NCI-H526 (cell line): ENCODE measurements at places on chromosomes 2 and 18.

- no peak for DNase-seq
Observed at GRCh38 chr2:108960006-108960405, 29.0 kb downstream of the EDAR start.

DNA sequence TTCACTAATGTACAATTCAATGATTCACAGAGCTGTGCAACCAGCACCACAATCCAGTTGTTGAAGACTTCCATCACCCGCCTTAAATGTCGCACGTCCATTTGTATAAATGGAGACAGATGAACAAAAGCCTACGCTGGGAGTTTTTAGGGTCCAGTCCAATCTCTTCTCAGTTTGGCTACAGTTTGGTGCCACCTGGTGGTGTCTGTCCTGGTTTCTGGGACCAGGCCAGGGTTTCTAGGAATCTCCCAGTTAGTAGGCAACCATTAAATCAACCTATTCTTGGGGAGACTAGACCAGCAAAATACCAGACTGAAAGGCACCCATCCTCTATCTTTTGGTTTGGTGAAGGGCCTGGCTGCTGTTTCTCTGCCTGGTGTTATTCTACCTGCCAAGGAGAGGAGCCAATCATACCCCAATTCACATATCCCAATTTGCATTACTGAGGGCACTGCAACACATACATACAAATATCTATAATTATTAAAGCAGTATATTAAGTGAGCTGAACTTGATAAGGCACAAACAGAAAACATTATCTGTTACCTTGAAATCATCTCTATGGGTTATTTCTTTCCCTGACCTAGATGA, 3.2 kb upstream of the DDX1 start:
- peak; percentile 100 for DNase-seq

DNA sequence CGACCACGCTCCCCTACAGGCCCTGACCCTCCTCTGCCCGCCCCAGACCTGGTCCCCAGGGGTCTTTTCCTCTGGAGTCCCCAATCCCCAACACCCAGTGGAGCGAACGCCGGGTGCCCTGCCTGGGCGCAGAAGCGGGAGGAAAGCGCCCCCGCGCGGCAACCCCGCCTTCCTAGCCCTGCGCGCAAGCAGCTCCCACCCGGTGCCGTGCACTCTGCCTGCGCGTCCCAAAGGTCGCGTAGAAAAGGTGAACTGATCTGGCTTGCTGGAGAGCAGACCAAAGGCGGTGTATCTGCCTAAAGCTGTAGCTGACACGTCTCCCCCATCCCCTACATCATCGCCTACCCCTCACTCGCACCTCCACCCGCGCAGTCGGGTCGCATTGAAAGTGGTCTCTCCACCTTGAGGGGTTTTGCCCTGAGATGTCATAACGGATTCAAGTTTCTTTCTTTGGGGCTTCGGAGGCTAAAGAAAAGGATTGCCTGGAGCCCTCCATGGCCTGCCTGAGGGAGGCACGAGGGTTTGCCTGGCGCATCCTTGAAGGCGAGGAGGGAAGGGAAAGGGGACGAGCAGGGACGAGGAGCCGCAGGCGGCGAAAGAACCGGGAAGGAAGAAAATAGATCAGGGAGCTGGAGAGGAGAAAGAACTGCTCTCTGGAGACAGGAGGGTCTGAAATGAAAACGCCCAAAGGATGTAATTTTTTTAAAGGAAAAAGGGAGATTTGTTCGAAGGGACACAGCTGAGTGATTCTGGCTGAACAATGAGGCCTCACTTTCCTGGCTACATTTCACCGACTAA, 5.8 kb downstream of the GAD1 start:
- DNase-seq, result no peak

DNA sequence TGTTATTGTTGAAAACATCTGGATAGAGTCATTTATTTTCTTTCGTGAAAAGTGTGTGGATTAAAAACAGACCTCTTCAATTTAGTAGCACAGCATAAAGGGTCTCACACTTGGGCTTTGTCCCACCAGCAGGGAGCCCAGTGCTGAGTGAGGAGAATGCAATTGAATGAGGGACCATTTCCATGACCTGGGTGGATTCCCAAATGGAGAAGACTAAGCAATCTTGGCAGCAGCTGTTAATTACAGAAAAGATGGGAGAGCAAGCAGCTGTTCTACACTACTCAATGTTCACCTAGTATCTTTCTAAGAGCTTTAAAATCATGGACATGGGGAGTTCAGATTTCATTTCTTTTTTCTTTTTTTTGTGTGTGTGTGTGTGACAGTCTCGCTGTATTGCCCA, 121.8 kb upstream of the FN1 start:
- no peak for DNase-seq

DNA sequence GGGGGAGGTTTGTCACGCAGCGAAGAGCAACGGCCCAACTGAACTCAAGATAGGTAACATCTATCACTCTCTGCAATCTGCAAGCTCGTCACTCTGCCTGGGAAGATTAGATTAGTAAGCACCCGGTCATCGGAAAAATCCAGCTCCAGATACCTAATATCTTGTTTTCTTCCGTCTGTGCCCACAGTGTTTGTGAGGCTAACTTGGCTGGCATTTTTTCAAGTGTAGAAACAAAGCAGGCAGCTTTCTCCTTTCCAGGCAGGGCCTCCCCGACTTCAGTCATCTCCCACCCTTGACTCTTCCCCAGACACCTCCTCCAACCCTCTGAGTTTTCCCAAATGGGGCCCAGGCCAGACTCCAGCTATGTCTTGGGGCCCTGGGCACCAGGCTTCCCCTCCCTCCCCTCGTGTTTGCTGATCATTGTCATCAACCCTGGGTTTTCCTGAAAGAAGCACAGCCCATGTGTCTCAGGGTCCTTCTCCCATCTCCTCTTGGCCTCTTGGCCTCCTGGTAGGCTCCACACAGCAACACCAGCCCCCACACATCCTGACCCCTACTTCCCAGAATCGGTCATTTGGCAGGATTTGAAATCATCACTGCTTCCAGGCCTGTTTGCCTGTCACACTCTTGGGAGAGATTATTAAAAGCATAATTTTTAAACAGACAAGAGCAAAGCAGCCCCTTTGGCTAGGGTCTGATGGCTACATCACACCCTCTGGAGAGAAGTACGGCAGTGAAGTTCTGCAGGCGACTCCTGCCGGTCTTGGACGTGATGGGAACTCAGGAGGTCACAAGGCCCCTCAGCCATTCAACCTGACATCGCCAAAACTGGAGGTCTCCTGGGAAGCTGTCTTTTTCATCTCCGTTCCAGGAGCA, 144.9 kb upstream of the ID2 start:
- no peak for DNase-seq

DNA sequence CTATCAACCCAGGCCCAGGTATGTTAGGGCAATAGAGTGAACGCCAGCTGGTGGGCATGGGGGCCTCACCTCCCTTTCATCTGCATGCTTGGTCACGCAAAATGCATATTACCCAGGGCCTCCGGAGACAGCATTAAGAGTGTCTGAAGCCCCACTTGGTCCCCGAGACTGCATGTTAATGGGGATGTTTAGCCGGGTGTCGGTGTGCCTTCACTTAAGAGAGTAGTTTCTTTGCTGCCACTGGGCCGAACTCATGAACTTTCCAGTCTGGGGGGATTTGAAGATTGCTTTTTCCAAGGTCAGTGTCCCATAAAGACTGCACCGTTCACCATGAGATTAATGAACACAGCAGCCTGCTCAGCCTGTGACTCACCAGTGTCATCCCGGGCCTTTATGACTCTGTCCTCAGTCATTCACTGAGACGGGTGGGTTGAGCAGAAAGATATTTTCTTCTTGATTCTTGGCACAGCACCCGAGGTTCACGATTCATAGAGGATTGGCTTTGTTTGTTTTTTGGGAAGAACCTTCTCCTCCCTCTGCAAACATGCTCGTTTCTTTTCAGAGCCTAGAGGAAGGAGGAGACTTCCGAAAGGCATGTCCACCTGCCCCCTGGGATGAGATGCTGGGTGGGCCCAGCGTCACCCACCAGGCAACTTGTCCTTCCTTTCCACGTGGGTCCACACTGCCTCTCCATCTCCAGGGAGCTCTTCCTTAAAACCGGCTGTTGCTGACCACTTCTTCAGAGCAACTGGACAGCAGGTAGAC, 199.1 kb downstream of the GLI2 start:
- DNase-seq, result no peak

- DNase-seq, result peak; percentile 96
Observed at GRCh38 chr2:102848366-102848839, 86.6 kb downstream of the TMEM182 start.

DNA sequence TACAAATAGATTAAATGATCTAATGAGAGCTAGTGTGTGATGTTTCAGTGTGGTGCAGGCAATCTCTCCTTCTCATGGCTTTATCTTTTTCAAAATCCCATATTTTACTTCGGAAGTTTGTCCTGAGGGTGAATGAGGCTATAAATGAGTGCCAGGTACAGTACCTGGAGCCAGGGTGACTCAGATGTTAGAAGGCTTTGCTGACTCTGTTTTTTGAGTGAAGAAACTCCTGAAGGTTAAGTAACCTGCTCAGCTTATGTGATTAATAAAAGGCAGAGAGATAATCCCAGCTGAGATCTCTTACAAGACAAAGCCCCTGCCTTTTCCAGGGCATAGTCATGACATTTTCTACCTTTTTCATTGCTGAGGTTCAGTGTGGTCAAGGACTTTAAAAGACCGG, 52.6 kb downstream of the MGAT5 start:
- DNase-seq, result no peak
